ENCODE measurements at places on chromosomes 12 and 14. TPM values are rescaled to one million over a fixed set of nuclear protein-coding genes. Genes with fewer than 3 reads are reported as not detected.

The OTX2 gene
- not detected for total RNA-seq

- H3K4me1 ChIP-seq: no peaks in the 10 kb centered on the region
- DNase-seq: no peak
- H3K36me3 ChIP-seq: no peaks in the 10 kb centered on the region
- H3K27me3 ChIP-seq: no peaks in the 10 kb centered on the region
- H3K27ac ChIP-seq: no peak overlapping the region
Observed at GRCh38 chr14:93804654-93805053, 16.4 kb upstream of the PRIMA1 start.

DNA sequence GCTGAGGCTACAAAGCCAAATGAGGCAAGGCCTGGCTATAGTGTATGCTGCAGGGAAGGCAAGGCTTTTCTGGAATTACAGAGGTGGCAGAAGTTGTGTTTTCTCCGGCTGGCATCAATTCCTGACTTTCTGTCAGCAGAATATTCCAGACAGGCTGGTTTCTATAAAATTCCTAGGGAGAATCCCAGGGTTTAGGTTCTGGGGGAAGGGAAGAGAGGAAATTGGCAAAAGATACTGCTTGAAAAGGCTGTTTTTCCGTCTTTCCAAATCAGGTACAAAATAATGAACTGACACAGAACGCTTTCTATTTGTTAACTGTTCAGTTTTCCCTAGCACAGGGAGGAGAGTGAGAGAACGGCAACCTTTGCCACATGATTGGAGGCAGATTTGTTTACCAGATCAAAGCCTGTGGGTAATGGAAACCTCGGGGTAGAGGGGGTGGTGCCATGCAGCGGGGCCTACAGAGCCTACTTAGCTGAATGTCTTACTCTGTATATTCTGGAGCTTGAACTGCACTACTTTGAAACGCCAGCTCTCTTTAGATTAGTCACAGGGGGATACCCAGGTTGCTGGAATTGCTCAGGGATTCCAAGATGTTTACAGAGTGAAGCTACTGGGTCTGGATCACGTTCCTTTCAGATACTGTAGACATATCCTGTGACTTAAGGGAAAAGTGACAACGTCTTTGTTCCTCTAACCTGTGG, 65.8 kb upstream of the DACT1 start:
- H3K4me3 ChIP-seq: no peak overlapping the region
- H3K27me3 ChIP-seq: no peaks in the 10 kb centered on the region
- peak; percentile 35 for DNase-seq
- no peaks in the 10 kb centered on the region for H3K36me3 ChIP-seq
- H3K27ac ChIP-seq: no peak overlapping the region

The POC1B gene
- total RNA-seq: 47.7 TPM

- no peaks in the 10 kb centered on the region for H3K36me3 ChIP-seq
- H3K27ac ChIP-seq: no peak overlapping the region
- peaks cover 8% of the 10 kb centered on the region for H3K27me3 ChIP-seq
- peaks cover 10% of the 10 kb centered on the region for H3K4me1 ChIP-seq
- no peak overlapping the region for H3K4me3 ChIP-seq
- no peak for DNase-seq
Observed at GRCh38 chr12:66808606-66809005, 129.7 kb upstream of the GRIP1 start.

The LALBA gene
- not detected for total RNA-seq

DNA sequence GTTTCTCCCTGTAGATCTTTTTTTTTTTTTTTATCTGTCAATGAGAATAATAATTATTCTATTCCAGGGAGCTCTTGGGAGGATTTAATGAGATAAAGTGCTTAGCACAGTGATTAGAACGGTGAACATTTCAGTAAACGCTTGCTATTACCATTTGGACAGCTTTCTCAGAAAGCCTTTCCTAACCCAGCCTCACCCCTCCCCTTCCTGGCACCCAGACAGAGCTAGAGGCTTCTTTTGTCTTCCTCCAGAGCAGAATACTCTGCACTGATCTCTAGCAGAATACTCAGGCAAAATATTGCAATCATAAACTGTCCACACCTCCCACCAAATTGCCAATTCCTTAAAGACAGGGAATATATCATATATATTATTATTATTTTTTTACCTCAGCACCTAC, 66.6 kb downstream of the ERGIC2 start:
- H3K4me1 ChIP-seq: peaks cover 12% of the 10 kb centered on the region
- H3K27me3 ChIP-seq: no peaks in the 10 kb centered on the region
- DNase-seq: no peak

- H3K27me3 ChIP-seq: no peaks in the 10 kb centered on the region
- peak overlapping the region; percentile 6 for H3K4me3 ChIP-seq
- H3K27ac ChIP-seq: peak overlapping the region; percentile 53
- peaks cover 59% of the 10 kb centered on the region for H3K4me1 ChIP-seq
- no peak for DNase-seq
Observed at GRCh38 chr12:94987801-94988200, 15.7 kb downstream of the NDUFA12 start.

GRCh38 chr12:108570743-108571608, 8.6 kb downstream of the ISCU start:
- no peak overlapping the region for H3K4me3 ChIP-seq
- H3K27ac ChIP-seq: peak overlapping the region; percentile 40
- peak; percentile 33 for DNase-seq

The CNTN1 gene
- not detected for total RNA-seq

DNA sequence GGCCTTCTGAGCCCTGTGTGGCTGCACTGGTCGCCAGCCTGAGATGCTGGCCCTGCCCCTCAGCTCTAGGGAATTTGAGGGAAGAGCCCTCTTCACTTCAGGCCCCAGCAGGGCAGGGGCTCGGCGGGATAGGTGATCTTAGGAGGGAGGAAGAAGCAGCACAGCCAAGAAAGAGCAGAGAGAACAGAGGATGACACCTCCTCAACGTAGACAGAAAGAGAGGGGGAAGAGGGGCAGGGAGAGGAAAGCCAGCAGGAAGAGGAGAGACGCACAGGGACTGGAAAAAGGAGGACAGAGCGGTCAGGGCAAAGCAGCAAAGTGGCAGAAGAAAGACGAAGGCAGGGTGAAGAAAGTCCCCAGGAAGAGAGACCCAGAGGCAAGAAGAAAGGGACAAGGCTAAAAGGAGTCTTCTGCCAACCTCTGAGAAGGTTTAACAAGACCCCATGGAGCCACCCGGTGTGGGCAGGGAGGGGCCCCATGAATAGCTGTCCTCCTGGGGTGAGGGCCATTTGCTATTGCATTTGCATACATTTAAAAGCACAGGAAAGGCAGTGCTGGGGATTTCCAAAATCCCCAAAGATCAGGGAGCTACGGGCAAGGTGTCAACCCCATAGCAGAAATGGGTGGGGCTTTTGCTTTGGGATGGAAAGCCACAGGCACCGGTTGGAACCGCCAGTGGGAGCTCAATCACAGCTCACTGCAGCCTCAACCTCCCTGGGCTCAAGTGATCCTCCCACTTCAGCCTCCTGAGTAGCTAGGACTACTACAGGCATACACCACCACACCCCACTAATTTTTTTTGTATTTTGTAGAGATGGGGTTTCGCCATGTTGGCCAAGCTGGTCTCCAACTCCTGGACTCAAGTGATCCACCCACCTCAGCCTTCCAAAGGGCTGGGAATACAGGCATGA, 22.7 kb downstream of the CMKLR1 start:
- H3K4me3 ChIP-seq: no peak overlapping the region
- peaks cover 55% of the 10 kb centered on the region for H3K4me1 ChIP-seq
- H3K36me3 ChIP-seq: peaks cover 2% of the 10 kb centered on the region
- peak overlapping the region; percentile 74 for H3K27ac ChIP-seq
- peaks cover 12% of the 10 kb centered on the region for H3K27me3 ChIP-seq
- no peak for DNase-seq

The SLC25A3 gene
- 440 TPM for total RNA-seq

DNA sequence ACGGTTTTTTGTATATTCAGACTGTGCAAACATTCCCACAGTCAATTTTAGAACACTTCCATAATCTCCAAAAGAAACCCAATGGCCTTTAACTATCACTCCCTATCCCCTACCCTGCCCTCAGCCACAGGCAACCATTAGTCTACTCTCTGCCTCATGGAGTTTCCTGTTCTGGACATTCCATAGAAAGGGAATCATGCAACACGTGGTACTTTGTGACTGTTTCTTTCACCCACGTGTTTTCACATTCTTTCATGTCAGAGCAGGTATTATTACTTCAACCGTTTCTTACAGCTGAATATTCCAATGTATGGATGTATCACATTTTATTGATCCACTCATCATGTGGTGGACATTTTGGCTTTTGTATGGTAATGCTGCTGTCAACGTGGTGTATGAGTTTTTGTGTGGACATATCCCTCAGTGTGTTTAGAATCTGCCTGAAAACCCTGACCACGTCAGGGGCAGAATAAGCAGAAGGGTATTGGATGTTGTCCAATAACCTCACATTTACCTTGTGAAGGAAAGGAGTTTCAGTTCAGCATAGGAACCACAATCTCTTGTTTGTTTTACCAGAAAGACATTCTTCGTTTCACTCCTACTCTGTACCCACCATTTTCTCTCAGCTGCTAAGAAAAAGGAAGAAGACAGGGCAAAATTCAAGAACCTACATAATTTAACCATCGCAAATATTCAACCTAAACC, 107.5 kb upstream of the DYRK2 start:
- H3K4me3 ChIP-seq: no peak overlapping the region
- peak overlapping the region; percentile 44 for H3K27ac ChIP-seq
- H3K4me1 ChIP-seq: peaks cover 14% of the 10 kb centered on the region
- H3K27me3 ChIP-seq: no peaks in the 10 kb centered on the region
- DNase-seq: no peak

GRCh38 chr14:75434138-75434889, 6.5 kb downstream of the JDP2 start:
- peaks cover 2% of the 10 kb centered on the region for H3K27me3 ChIP-seq
- H3K4me3 ChIP-seq: no peak overlapping the region
- H3K36me3 ChIP-seq: no peaks in the 10 kb centered on the region
- no peak for DNase-seq
- peaks cover 27% of the 10 kb centered on the region for H3K4me1 ChIP-seq

GRCh38 chr14:104146651-104147345, 8.4 kb downstream of the KIF26A start:
- H3K4me3 ChIP-seq: no peak overlapping the region
- H3K27me3 ChIP-seq: no peaks in the 10 kb centered on the region
- H3K27ac ChIP-seq: no peak overlapping the region
- no peaks in the 10 kb centered on the region for H3K36me3 ChIP-seq

DNA sequence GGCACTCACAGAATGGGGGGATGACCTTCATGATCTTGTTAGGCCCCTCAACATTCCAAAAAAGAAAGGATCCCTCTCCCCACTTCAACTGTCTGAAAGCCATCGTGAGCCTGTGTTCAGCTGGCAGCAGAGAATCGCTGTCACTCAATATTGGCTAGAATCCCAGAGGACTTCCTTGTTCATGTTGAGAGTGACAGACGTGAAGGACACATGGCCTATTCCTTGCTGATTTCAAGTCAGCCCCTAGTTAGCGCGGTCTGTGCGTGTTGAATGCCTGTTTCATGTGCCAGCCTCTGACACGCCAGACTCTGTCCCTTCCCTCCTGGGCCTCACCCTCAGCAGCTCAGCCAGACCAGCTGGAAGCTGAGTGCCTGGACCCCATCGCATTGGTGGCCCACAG, 43.1 kb downstream of the DNAH10 start:
- no peaks in the 10 kb centered on the region for H3K4me1 ChIP-seq
- H3K27me3 ChIP-seq: peaks cover 13% of the 10 kb centered on the region
- H3K36me3 ChIP-seq: no peaks in the 10 kb centered on the region
- no peak overlapping the region for H3K27ac ChIP-seq

The SLC17A8 gene
- total RNA-seq: not detected

DNA sequence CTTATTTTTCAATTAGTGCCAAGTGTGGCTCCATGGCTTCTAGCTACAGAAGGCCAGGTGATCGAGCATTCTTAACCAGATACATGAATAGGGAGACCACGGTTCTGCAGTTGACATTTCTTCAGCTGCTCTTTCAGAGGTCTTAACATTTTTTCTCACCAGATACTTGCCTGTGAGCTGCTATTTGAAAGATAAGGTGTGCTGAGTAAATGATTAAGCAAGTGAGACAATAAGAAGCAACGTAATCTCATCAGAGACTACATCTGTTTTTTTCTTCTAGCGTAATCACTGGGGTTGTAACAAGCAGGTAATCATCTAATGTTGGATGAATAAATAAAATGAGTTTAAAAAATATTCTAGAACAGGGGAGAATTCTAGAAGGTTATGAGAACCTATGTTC, 912.9 kb downstream of the DIO2 start:
- H3K4me1 ChIP-seq: no peaks in the 10 kb centered on the region
- no peaks in the 10 kb centered on the region for H3K27me3 ChIP-seq
- no peak overlapping the region for H3K4me3 ChIP-seq
- no peaks in the 10 kb centered on the region for H3K36me3 ChIP-seq
- no peak overlapping the region for H3K27ac ChIP-seq

- H3K4me3 ChIP-seq: no peak overlapping the region
- no peaks in the 10 kb centered on the region for H3K27me3 ChIP-seq
- H3K4me1 ChIP-seq: no peaks in the 10 kb centered on the region
- H3K27ac ChIP-seq: no peak overlapping the region
- no peak for DNase-seq
Observed at GRCh38 chr14:51513281-51513680, 138.4 kb upstream of the FRMD6 start.

DNA sequence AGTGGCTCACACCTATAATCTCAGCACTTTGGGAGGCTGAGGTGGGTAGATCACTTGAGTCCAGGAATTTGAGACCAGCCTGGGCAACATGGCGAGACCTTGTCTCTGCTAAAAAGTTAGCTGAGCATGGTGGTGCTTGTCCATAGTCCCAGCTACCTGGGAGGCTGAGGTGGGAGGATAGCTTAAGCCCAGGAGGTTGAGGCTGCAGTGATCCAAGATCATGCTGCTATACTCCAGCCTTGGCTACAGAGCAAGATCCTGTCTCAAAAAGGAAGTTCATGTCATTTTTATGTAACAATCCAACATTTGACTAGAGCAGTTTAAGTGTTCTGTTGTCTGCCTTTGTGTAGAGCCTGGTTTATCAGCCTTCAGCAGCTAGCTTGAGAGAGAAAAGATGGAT, 6.2 kb downstream of the OXA1L start:
- H3K36me3 ChIP-seq: peaks cover 63% of the 10 kb centered on the region
- no peak overlapping the region for H3K27ac ChIP-seq
- H3K27me3 ChIP-seq: no peaks in the 10 kb centered on the region

GRCh38 chr14:89833120-89833532, 121.4 kb downstream of the EFCAB11 start:
- peaks cover 2% of the 10 kb centered on the region for H3K27me3 ChIP-seq
- no peak overlapping the region for H3K27ac ChIP-seq

- H3K27ac ChIP-seq: no peak overlapping the region
- H3K36me3 ChIP-seq: peaks cover 3% of the 10 kb centered on the region
- H3K27me3 ChIP-seq: no peaks in the 10 kb centered on the region
- H3K4me3 ChIP-seq: no peak overlapping the region
Observed at GRCh38 chr14:56664811-56665421, 85.3 kb downstream of the TMEM260 start.
